ENCODE measurements at places on chromosomes 1 and 21. TPM values are rescaled to one million over a fixed set of nuclear protein-coding genes. Genes with fewer than 3 reads are reported as not detected.

DNA sequence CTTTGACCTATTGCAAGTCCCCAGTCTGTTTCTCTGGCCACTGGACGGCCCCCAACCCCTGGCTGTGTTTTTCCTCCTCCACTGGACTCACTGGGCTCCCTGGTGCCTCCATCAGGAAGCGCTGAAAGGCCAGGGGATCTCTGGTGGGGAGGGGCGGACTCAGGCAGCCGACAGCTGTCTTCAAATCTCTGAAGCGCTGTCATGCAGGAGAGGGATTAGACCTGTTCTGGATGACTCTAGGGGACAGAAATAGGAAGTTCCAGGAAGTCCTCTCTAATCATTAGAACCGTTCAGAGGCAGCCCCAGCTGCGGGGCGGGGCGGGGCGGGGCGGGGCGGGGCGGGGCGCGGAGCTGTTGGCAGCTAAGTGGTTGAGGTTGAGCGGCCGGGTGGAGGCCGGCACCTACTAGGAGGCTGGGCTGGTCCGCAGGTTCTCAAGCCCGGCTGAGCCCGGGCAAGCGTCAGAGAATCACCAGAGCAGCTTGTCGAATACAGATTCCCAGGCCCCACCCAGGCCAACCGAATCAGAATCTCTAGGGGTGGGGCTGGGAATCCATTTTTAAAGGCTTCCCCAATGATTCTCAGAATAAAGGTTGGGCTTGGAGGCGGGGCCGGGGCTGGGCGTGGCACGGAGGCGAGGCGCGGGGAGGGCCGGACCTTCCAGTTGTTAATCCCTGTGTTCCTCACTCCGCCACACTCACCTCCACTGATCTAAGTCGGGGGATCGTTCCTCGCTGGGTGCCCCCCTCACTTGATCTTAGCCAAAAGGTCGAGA, 11.4 kb upstream of the PHLDA3 start:
- no peak for DNase-seq

DNA sequence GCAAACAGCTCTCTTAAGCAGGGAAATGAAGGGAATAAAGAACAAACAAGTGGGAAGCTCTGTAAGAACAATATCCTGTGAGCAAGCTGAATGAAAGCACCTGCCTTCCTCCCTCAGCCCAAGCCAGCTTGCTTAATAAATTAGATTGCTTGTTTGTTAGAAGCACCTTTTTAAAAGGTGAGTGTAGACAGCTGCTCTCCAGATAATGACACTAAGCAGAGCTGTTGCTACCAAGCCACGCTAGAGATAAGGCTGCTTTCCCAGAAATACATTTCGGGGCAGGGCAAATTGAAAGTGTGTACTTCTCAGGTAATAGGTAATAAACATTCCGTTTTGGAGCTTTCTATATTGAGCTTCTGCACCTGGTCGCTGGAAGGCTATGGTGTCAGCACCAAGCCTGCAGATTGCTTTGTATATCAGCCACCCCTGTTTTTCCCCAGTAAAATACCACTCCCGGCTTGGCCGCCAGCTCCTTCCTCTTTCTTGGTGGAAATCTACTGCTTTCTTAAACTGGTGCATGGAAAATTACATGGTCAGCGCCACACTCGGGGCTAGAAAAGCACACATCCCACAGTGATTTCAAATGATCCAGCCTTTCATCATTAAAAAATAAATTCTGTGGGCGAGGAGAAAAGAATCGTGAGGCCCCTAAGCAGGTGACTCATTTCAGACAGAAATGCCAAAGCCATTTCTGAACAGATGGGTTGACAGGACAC, 151.3 kb downstream of the ETS2 start:
- peak; percentile 18 for DNase-seq

GRCh38 chr1:63971557-63971956, 197.7 kb downstream of the ROR1 start:
- DNase-seq = no peak

GRCh38 chr21:45055861-45056260, 18.5 kb upstream of the ADARB1 start:
- DNase-seq = peak; percentile 30

DNA sequence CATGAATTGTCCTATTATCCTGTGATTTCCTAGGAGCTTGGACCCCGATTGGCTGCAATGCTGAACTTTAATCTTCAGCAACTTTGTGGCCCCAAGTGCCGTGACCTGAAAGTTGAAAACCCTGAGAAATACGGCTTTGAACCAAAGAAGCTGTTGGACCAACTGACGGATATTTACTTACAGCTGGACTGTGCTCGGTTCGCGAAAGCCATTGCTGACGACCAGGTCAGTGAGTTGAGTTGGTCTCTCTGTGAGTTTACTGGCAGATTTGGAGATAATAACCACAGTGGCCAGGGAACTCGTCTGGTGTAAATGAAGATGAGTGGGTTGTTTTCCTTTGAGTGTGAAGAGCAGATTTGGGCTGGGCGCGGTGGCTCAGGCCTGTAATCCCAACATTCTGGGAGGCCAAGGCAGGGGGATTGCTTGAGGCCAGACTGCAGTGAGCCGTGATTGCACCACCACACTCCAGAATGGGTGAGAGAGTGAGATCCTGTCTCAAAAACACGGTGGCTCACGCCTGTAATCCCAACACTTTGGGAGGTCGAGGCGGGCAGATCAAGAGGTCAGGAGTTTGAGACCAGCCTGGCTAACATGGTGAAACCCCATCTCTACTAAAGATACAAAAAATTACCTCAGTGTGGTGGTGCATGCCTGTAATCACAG, 39.1 kb upstream of the KIF1B start:
- DNase-seq = no peak

- DNase-seq = no peak
These were observed 7.2 kb downstream of the RPAP2 start for GRCh38 chr1:92306020-92306419.

DNA sequence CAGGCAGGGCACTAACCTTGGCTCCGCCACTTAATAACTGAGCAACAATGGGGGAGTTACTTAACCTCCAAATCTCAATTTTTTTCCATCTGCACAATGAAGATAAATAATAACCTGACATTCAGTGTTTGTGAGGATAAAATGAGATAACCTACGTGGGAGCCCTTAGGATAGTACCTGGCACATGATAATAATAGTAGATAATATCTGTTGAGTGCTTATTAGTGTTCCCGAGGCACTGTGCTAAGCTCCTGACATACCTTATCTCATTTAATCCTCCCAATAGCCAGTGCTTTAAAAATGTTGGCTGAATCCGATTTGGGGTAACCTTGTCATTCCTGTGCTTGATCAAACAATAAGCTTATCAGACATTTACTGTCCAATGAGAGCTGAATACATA, 128.7 kb upstream of the UBE2U start:
- DNase-seq = no peak

- DNase-seq = no peak
These were observed 98.4 kb upstream of the SLC45A1 start for GRCh38 chr1:8219530-8219929.

DNA sequence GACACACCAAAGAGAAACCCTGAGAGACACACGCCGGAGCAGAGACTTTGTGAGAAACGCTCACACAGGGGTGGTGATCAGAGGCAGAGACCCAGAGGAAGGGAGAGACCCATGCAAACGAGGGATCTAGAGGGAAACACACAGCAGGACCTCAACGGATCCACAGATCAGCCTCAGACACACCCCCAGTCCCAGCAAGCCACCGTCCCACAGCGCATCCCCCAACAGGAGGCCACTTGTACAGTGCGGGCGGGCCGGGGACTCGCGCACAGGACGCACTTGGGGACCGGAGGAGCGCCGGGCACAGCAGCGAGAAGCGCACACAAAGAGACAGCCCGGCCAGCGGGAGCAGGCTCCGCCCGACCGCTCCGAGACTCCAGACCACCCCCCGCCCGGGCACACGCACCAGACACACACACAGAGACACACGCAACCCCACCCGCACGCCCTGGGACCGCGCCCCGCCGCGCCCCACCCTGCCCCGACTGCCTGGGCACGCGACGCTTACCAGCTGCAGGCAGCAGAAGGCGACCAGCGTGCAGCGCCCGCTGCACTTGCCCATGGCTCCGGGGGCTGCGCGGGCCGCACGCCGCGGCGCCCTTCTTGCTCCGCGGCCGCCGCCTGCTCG, 587 bp downstream of the NKAIN1 start:
- no peak for DNase-seq

DNA sequence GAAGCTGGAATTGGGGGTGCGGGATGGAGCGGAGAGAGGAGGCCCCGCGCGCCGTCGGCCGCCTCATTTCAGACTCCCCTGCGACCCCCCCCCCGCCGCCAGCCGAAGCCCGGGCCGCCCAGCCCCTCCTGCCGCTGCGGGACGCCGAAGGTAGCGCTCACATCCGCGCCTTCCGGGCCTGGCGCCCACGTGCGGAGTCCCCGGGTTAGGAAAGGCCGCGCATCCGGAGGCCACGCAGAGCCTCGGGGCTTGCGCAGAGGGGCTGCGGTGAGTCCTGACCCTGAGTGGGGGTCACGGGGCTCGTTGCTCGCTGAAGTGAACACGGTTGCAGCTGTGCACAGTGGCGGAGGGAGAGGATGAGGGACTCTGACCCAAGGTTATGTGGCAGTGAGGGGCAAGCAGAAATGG, 552 bp upstream of the ZNF496 start:
- DNase-seq = no peak

- no peak for DNase-seq
These were observed 29.1 kb downstream of the AK5 start for GRCh38 chr1:77310924-77311323.

DNA sequence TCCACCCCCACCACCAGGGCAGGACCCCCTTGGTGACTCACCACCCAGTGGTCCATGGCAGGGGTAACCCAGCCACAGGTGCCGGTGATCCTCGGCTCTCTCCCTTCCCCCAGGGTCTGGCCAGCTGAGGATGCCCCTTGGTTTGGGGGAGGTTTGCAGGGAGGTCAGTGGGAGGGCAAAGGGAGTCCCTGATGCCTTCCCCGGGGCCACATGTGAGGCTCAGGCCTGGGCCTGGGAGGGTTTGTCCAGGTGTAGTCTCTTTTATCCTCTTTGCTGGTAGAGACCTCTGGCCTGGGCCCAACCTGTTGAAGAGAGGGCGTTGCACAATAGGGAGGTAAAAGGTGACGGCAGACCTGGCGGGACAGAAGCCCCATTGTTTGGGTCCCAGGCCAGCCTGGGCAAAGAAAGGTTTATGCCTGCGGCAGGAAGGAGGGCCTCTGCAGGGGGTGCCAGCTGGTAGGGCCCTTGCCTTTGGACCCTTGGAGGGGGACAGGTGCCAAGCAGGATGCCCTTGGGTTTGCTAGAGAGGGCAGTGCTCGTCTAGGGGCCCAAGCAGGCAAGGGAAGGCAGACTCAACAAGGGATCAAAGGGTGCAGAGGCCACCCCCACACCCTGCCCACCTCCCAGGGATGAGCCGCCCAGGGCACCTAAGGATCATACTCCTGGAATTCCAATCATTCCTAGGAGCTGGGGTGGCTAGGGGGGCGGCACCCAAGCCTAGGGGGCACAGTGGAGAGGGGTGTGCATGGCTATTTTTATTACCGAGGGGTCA, 760 bp upstream of the TINAGL1 start:
- no peak for DNase-seq

- DNase-seq = peak; percentile 31
These were observed 1.2 kb downstream of the ETS2 start for GRCh38 chr21:38806942-38807284.

- DNase-seq = peak; percentile 20
These were observed 16.5 kb downstream of the CCDC30 start for GRCh38 chr1:42479621-42480020.

GRCh38 chr21:21102896-21103295, 104.7 kb downstream of the NCAM2 start:
- DNase-seq = no peak

The HRNR gene
- total RNA-seq = not detected

The AMY1C gene
- not detected for total RNA-seq

The GJC2 gene
- total RNA-seq = 1.4 TPM

The PERM1 gene
- total RNA-seq = 0.20 TPM

The CFAP74 gene
- not detected for total RNA-seq

Measured in astrocyte (in vitro differentiated cells and primary cell).